Progenitor cell of endocrine pancreas (in vitro differentiated cells): ENCODE measurements at places on chromosomes 4 and X.

DNA sequence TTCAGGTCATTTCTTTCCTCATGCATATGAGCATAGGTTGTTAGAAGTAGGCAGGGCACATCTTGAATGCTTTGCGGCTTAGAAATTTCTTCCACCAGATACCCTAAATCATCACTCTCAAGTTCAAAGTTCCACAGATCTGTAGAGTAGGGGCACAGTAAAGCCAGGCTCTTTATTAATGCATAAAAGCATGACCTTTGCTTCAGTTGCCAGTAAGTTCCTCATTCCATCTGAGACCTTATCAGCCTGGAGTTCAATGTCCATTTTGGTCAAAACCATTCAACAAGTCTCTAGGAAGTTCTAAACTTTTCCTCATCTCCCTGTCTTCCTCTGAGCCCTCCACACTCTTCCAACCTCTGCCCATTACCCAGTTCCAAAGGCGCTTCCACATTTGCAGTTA is 77.7 kb downstream of the MAP9 start:
- DNase-seq, result no peak

- DNase-seq, result no peak
Observed at GRCh38 chrX:50905334-50905733, 5.2 kb upstream of the BMP15 start.

DNA sequence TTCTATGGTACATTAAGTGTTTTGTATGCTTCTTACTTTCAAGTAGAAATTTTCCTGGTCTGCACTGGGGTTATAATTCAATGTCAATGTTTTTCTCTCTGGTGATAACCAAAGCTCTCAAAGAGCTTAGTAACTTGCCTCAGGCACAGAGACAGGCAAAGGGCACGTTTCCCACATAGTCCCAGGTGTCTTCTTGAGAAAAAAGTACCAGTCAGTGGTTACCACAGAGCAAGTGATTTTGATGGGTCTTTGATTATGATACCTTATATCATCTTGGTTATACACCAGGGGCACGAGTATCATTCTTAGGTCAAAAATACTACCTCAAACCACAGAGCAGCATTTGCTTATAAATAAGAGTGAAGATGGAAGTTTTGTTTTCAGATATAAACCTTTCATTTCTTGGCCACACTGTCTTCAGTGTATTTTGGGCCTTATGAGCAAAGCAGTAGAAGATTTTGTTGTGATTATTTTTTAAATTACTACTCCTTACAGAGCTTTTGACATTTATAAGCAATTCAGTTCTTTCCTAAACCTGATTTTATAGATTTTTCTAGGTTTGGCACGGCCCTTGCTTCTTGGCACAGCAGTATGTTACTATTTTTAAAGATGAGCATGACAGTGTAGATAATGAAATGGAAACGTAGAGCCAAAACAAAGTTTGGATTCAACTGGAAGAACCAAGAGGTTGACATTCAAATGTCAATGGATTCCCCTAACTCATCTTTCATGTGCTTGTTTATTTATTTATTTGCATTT is 85.3 kb upstream of the TLL1 start:
- no peak for DNase-seq

DNA sequence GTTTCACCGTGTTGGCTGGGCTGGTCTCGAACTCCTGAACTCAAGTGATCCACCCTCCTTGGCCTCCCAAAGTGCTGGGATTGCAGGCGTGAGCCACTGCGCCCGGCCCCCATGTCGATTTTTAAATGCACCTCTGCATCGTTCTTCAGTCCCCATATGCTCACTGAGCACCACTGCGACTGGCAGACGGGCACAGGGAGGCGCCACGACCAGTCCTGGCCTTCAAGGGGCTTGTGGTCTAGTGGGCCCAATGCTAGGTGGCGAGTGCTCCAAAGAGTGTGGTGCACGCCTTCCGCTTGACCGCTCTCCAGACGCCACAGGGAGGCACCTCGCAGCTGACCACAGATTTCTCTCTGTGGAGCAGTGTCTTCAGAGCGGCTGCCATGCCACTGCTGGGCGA is 11.7 kb upstream of the MSANTD1 start:
- DNase-seq, result no peak

DNA sequence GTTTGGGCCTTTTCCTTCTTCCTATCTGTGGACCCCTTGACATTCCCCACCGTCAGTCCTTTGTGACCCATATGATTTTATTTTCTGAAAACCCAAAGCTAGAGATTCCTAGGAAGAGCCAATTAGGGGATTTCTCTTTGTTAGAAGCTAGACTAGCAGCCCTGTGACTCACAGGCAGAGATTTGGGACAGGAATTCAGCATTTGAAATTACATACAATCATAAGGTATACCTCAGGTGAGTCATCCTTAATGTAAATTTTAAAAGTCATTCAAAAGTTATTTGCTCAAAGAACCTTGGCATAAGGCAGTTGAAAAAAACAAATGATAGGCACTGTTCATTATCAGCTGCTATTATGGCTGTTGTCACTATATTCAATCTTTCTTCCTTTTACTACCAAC is 40.6 kb downstream of the USP26 start:
- DNase-seq, result no peak

GRCh38 chrX:120791013-120791643 is 84.5 kb downstream of the CT47B1 start:
- no peak for DNase-seq

GRCh38 chr4:77126809-77127208 is 30.2 kb upstream of the CCNG2 start:
- DNase-seq, result no peak

DNA sequence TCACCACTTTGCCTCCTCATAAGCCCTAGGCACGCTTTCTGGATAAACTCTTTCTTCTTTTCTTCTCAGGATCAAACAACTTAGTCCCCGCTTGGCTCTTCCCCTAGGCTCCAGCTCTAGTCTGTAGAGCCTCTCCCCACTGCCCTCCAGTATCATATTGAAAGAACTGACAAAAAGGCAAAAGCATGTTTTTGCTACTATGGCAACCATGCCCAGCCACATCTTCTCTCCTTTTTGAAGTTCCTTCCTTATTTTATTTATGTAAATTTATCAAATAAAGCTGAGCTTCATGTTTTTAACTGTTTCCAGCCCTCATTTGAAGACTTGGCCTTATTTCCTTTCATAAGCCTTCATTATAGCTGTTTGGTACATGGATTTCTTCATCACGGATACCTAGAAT is 86.0 kb upstream of the LIMCH1 start:
- no peak for DNase-seq

- DNase-seq, result no peak
Observed at GRCh38 chrX:37986893-37987292, 19.5 kb upstream of the SYTL5 start.

DNA sequence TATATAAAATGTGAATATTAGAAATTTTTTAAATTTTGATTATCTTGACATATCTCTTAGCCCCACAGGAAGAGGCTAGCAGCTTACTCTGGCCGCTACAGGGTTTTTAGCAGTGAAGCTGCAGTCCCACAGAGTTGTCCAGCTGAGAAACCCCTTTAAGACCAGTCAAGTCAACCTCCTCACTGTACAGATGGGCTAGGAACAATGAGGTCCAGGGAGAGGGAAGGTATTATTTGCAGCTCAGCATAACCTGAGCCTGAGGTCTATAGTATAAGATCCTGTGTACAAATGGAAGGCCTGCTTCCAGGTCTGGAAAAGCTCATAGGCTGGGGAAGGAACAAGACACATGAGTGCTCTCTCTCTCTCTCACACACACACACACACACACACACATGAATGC is 1.8 kb downstream of the VSIG4 start:
- DNase-seq, result no peak

GRCh38 chr4:74016068-74016467 is 17.6 kb upstream of the CXCL5 start:
- DNase-seq, result no peak
